Activated naive CD4-positive, alpha-beta T cell treated with anti-CD3 and anti-CD28 coated beads for 36 hours (primary cell): ENCODE measurements at places on chromosomes 2 and 18. TPM values are rescaled to one million over a fixed set of nuclear protein-coding genes. Genes with fewer than 3 reads are reported as not detected.
A peak's percentile ranks its signal among the peaks of the same experiment; 100 is the strongest.

The COL3A1 gene
- not detected for total RNA-seq

The IL1RL1 gene
- total RNA-seq = 0.22 TPM

The FBXO36 gene
- 1.9 TPM for total RNA-seq

The GRB14 gene
- total RNA-seq = not detected

The UGT1A9 gene
- total RNA-seq = not detected

DNA sequence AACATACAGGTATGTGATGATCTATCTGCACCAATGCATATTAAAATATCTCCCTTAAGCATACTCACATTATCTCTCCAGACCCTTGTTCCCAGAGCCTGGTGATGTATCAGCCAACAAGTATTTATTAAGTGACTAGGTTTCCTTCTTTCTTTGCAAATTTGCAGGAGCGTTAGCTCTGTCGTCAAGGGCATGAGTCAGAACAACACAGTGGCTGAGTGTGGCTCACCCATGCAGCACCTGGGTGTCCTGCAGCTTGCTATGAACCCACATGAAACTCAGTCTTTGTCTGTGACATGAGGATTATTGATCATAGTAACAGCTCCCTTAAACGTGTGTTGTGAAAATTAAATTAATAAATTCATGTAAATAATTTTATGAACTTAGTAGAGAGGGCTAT, 96.6 kb downstream of the PIEZO2 start:
- H3K27me3 ChIP-seq = no peaks in the 10 kb centered on the region
- no peak for DNase-seq
- no peak overlapping the region for H3K27ac ChIP-seq
- no peak overlapping the region for H3K4me3 ChIP-seq
- no peaks in the 10 kb centered on the region for H3K4me1 ChIP-seq
- no peaks in the 10 kb centered on the region for H3K36me3 ChIP-seq

DNA sequence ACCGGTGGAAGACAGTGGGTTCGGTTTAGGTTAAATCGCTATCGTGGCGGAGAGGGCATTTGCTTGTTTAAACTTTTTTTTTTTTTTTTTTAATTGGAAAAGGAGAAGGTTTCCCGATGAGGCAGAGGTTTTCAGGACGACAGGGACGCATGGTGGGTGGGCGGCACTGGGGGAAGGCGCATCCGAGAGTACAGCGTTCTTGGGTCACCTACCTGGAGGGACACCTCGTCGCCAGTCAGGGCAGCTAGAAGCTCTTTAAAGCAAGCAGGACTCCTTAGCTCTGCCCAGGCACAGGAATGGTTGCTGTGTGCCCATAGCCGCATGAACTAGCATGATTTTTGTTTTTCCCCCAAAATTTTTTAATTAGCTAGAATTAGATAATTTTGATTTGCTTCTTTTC, 437 bp downstream of the LDLRAD4 start:
- H3K27ac ChIP-seq = no peak overlapping the region
- DNase-seq = no peak
- peaks cover 18% of the 10 kb centered on the region for H3K27me3 ChIP-seq
- peak overlapping the region; percentile 72 for H3K4me3 ChIP-seq
- no peaks in the 10 kb centered on the region for H3K36me3 ChIP-seq

DNA sequence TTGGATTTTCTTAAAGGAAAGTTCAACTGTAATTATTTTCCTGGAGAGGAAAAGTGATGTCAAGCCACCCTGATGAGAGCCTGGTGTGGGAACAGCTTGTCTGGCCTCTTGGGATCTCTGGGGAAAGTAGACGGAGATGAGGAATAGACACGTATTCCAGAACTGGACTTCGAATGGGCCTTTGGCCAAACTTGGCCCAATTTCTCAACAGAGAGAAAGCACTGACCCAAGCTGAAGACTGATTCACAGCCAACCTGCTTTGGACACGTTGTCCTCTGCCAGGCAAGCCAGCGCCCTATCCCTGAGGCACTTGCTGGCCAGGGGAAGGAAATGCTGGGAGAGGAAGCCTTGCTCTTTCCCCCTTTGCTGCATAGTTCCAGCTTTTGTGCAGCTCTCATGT, 70.8 kb upstream of the CTAGE1 start:
- no peak overlapping the region for H3K27ac ChIP-seq
- H3K4me3 ChIP-seq = no peak overlapping the region
- no peaks in the 10 kb centered on the region for H3K27me3 ChIP-seq
- H3K36me3 ChIP-seq = no peaks in the 10 kb centered on the region
- H3K4me1 ChIP-seq = no peaks in the 10 kb centered on the region

DNA sequence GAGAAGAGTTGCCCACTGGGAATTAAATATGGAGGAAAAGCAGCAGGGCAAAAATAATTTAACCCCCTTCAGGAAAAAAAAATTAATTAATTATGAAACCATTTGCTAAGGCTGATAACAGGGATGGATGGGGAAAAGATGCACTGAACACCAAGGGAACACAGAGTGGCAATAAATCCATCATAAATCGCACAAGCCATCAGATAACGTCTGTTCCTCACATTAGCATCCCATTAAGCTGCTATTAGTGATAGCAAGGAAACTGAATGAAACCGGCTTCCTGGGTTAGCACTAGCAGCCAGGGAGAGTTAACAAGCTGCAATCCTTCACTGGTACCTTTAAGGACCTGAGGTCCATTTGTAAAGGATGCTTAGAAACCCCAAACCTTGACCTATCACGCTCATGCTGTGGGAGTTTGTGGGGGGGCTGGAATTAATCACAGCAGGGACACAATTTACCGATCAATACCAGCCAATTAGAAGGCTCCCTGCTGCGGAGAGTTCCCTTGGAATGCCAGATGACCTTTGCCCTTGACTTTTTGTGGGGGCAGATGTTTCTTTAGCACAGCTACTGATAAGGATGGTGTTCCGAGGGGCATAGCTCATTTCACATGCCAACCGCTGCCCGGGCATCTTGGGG, 175.5 kb upstream of the KLF7 start:
- H3K4me3 ChIP-seq = no peak overlapping the region
- no peak for DNase-seq
- no peaks in the 10 kb centered on the region for H3K36me3 ChIP-seq
- H3K27ac ChIP-seq = no peak overlapping the region
- H3K27me3 ChIP-seq = no peaks in the 10 kb centered on the region

GRCh38 chr2:184078496-184078895, 519.8 kb upstream of the ZNF804A start:
- H3K36me3 ChIP-seq = no peaks in the 10 kb centered on the region
- no peak for DNase-seq
- H3K4me3 ChIP-seq = no peak overlapping the region
- no peak overlapping the region for H3K27ac ChIP-seq

- peaks cover 18% of the 10 kb centered on the region for H3K4me1 ChIP-seq
- H3K36me3 ChIP-seq = no peaks in the 10 kb centered on the region
- no peaks in the 10 kb centered on the region for H3K27me3 ChIP-seq
- no peak overlapping the region for H3K4me3 ChIP-seq
- no peak overlapping the region for H3K27ac ChIP-seq
Observed at GRCh38 chr2:219292616-219293015, 13.4 kb downstream of the DNAJB2 start.

DNA sequence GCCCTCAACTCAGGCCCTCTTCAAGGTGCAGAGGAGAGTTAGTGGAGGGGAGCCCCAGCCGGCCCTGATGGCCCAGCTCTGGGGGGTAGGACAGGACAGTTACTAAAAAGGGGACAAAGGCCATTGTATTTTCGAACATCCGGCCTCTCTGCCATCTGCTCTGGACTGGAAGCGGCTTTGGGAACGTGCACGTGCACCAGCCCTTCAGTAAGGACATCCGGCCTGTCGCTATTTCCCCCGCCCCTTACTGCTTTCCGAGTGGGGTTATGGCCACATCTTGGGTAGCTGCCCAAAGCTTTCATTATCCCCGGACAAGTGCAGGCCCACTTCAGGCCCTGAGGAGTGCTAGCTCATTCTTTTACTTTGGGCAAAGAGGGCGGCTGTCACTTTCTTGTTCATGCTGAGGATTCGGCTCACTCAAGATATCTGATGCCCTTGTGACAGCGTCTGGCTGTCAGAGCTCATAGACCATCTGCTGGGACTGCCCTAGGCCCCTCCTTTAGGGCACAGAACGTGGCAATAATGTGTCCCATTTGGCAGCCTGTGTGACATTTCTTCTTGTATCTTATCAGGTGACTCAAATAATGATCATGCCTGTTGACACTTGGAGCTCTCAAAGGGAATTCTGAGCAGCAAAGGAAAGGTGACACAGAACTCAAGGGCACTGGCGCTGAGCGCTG, 17.5 kb downstream of the SLC4A3 start:
- no peaks in the 10 kb centered on the region for H3K36me3 ChIP-seq
- H3K4me1 ChIP-seq = peaks cover 5% of the 10 kb centered on the region
- peaks cover 12% of the 10 kb centered on the region for H3K27me3 ChIP-seq
- no peak overlapping the region for H3K4me3 ChIP-seq
